ENCODE measurements at places on chromosomes 4 and X.

DNA sequence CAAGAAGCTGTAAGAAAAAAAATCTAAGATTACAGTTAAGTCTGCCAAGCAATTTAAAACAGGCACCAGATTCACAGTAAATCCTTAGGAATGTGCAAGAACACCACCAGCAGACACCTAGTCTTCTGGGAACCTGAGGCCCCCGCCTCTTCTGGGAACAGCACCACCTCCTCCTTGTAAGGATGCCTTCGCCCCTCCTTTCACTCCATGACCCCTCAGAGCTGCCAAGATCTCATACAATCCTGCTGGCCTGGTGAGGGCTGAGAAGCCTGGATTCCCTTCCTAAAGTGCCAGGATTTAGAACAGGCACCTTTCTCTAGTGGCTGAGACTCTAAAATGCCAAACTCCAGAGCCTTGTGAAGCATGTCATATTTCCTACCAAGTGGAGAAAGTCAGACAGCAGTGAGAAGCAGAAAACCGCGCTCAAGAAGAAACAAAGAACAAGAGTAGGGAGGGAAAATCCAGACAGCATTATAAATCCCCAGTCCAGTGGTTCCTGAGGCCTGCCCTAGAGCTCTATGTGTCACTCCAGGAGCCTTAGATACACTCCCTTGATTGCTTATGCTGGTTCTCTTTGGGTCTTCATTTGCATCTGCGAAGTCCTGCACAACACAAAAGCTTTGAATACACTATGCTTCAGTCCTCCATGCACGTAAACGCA is 166.4 kb downstream of the TSPAN5 start:
- no peak for DNase-seq

GRCh38 chr4:7546809-7547367 is 112.2 kb upstream of the PSAPL1 start:
- no peak for DNase-seq

DNA sequence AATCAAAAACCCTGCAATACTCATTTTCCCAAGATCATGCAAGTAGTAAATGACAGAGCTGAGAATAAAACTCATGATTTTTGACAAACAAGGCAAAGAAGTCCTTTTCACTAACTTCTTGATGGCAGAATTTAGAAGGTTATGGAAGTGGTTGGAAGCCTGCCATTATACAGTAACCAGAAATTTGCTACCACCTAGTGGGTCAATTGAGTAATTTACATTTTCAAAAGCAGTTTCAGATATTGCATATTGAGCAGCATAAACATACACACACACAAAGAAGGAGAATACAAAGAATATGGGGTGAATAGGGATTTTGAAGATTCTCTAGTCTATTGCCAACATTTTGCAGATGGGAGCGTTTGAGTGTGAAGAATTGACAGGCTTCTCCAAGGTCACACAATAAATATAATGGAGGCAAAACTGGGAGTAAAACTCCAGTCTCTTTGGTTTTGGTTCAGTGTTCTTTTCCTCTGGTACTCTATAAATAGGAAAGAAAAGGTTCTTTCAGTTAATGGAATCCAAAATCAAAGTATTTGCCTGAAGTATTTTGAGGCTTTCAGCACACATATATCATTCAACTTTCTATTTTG is 70.2 kb downstream of the GC start:
- DNase-seq: no peak

GRCh38 chr4:92733231-92733630 is 429.5 kb downstream of the GRID2 start:
- no peak for DNase-seq

DNA sequence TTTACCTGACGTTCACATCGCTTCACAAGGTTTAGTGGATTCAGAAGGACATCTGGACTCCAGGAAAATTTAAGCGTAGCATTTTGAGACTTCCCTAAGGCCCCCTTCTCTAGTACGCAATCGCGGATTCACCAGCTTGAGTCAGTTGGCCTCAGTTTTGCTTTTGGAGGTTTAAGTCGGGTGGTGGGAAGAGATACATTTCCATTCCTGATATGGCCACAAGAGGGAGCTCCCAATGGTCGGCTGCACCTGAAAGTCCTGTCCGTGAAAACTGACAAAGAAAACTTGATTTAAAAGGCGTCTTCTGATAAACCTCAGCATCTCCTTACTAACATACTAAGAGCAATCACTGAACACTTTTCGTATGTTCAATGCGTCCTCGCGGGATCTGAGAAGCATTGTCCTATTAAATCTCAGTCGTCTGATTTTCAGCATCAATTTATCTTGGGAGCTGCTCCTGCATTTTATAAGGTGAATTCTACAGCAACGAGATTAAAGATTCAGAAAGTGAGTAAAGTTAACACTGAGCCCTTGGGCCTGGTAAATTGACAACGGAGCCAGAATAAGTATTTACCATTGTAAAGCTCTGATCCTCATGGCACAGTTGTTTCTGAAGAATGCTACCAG is 50.6 kb downstream of the LGI2 start:
- no peak for DNase-seq

DNA sequence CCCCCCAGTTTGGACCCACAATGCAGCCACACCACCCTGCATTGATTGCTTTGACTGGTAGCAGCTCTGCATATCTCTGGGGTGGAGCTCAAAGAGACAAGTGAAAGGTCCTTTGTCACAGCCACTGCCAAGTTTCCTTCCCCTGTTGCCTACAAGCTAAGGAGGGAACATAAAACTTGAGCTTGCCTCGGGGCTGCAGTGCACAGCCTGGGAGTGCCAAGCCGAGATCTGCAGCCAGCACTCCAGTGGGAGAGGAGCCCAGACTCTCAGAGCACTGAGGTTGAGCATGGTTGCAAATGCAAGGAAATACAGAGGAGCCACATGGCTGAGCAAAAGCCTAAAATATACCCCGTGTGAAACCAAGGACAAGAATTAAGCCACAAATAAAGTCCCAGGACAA is 142.2 kb downstream of the DKK2 start:
- DNase-seq: no peak

DNA sequence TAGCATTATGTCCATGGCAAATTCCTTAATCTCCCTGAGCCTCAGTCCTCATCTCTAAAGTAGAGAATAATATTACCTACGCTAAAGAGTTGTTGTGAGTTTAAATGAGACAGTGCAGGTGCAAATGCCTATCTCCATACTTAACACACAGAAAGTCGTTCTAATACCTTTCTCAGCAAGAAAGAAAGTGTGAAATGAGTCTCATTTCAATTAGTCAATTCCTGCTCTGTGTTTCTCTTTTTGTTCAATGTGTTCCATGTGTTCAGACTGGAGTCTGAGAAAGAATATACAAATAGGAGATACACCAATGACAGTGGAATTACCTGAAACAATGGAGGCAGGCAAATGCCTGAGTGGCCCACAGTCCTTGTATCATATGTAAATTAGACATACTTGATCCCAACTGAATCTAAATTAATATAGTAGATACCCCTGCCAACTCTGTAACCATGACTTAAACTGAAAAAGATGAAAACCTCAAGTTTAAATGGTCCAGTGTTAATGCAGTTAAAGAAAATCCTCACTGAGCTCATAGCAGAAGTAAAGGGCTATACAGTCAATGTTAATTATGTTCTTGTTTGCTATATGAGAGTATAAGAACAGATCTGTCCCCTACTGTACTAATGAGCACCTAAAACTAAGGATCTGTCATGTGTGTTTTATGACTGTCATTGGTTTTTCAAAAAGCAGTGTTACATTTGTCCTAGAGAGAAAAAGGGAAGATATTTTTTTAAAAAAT is 68.2 kb downstream of the GPC3 start:
- DNase-seq: no peak

- DNase-seq: no peak
These were observed 53.1 kb downstream of the FANCB start for GRCh38 chrX:14819769-14820168.

DNA sequence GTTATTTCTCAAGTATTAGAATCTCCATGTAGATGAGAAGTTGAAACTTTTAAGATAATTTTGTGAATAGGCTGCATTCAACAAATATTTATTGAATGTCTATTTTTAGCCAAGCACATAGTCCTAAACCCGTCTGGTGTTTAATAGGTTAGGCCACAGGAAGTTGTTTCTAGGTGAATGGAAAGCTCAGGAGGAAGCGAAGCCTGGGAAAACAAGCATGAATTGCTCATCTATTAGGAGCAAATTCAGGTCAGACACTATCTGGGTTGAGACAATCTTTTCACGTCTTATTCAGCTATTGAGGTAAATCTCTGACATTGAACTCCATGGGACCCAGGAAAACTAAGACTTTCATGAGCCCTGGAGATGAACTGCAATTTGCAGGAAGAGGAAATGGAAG is 43.1 kb upstream of the FREM3 start:
- no peak for DNase-seq

DNA sequence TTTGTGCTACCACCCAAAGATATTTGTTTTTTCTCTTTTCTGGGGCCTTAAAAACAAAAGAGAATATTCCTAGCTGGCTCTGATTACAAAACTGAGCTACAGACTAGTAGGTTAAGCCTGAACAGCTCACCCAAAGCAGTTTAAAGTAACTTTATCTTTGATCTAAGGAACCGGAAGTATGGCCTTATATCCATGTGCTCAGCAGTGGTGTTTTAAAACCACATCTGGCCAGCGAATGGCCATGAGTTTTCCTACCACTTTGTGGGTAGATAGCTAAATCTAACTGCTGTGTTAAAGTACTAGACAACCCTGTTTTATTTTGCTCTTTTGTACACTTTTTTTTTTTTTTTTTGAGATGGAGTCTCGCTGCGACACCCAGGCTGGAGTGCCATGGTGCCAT is 24.6 kb downstream of the ADGRG4 start:
- no peak for DNase-seq

DNA sequence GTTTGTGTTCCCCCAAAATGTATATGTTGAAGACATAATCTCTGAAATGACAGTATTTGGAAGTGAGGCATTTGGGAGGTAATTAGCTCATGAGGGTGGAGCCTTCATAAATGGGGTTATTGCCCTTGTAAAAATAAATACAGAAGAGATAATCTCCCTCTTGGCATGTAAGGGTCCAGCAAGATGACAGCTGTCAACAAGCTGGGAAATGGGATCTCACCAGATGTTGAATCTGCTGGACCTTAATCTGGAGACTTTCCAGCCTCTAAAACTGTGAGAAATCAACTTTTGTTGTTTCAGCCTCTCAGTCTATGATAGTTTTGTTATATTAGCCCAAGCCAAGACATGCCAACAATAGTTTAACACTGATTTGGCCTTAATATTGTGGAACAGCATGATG is 438.2 kb upstream of the PCDH7 start:
- DNase-seq: no peak

DNA sequence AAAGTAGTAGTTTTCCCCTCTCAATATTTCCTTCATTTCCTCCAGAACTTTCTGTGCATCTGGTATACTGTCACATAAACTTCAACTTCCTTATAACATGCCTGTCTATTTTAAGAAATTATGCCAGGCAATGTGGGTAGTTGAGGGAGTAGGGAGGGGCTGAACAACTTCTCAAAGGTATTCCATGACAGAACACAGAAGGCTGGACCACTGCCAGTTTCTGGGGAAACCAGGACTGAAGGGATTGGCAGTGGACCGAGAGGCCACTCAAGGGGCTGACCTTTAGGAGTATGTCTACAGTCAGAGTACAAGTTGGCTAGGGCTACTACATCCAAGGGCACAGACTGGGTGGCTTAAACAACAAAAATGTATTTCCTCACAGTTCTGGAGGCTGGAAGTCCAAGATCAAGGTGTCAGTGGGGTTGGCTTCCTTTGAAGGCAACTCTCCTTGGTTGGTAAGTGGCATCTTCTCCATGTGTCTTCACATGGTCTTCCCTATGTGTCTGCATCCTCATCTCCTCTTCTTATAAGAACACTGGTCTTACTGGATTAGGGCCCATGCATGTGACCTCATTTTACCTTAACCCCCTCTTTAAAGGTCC is 6.9 kb downstream of the SH3RF1 start:
- no peak for DNase-seq

DNA sequence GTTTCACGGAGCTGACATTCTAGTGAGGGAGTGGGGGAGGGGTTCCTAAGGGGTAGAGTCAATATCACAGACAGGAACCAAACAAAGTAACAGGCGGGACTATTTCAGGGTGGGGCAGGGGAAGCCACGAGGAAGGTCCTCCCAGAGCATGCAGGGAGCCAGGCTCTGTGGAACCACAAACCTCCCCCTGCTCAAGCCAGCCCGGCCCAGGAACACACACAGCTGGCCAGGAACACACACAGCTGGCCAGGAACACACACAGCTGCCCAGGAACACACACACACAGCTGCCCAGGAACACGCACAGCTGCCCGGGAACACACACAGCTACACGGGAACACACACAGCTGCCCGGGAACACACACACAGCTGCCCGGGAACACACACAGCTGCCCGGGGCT is 24.8 kb downstream of the EVC2 start:
- DNase-seq: no peak

GRCh38 chrX:69503782-69504625 is at the start of gene NALF2:
Gene NALF2 (plus strand): TSS chrX:69504326. CDS start chrX:69505283, 957 bp downstream.
- DNase-seq: peak; percentile 8

- DNase-seq: no peak
These were observed 272.5 kb downstream of the PTTG2 start for GRCh38 chr4:38232741-38233140.

DNA sequence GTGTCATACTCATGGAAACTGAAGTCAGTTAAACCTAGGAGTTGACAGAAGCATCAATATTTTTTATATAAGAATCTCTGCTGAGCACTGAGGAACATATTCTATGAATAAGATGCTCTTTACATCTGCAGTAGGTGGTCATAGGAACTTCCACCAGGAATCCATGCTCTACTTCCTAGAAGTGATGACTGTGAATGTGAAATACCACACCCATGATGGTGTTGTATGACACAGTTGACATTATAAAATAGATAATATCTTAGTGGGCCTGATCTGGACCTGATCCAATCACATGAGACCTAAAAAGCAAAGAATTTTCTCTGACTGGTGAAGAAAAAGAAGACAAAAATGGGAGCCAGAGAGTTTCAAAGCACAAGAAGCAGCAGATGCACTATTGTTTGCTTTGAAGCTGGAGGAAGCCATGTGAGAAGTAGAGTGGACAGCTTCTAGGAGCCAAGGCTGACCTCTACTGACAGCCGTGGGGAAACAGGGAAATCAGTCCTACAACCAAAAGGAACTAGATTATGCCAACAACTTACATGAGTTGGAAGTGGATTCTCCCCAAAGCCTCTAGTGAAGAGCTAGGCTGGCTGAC is 68.6 kb upstream of the HS3ST1 start:
- no peak for DNase-seq

DNA sequence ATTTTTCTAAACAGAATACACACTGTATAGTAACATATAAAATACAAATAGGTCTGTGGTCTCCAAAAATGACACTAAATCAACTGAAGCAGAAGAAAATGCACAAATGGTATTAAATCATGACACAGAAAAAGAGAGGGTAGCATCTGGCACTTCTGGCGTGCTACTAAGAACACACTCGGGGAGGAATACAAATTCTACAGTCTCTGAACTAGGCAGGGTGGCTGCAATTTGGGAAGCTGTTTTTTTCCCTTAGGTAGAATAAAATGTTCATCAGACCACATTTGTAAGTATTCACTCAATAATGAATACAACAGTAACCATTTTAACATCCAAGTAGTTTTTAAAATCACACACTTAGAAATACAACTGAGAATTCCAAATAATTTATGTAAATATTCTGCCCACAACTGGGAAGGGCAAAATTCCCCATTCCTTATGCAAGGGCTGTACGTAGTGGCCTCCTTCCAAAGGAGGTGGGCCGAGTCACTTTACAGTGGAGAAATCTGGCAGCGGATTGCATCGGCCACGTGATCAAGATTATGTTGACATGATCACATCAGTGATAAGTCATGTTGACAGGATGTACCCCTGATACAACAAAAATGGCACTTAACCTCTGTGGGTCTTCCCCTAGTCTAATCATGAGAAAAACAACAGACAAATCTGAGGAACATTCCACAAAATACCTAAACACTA is 101.1 kb downstream of the TSPAN5 start:
- no peak for DNase-seq

GRCh38 chrX:124208660-124209059 is 123.8 kb upstream of the TEX13D start:
- no peak for DNase-seq
